CD4-positive, CD25-positive, alpha-beta regulatory T cell (primary cell): ENCODE measurements at places on chromosomes 4 and X. TPM values are rescaled to one million over a fixed set of nuclear protein-coding genes. Genes with fewer than 3 reads are reported as not detected.
A peak's percentile ranks its signal among the peaks of the same experiment; 100 is the strongest.

The GPR82 gene
- 0.83 TPM for polyA plus RNA-seq

GRCh38 chr4:176671532-176671931, 121.2 kb downstream of the VEGFC start:
- DNase-seq, result no peak
- no peak overlapping the region for H3K27ac ChIP-seq
- H3K4me3 ChIP-seq, result no peak overlapping the region
- no peaks in the 10 kb centered on the region for H3K36me3 ChIP-seq
- H3K4me1 ChIP-seq, result no peaks in the 10 kb centered on the region

GRCh38 chr4:8141935-8142334, 16.7 kb downstream of the ABLIM2 start:
- H3K27ac ChIP-seq, result no peak overlapping the region
- H3K4me3 ChIP-seq, result no peak overlapping the region
- no peaks in the 10 kb centered on the region for H3K27me3 ChIP-seq
- H3K36me3 ChIP-seq, result no peaks in the 10 kb centered on the region
- H3K4me1 ChIP-seq, result no peaks in the 10 kb centered on the region

The MAGEA10 gene
- polyA plus RNA-seq, result not detected

- no peak overlapping the region for H3K27ac ChIP-seq
- no peaks in the 10 kb centered on the region for H3K27me3 ChIP-seq
- no peak overlapping the region for H3K4me3 ChIP-seq
- H3K4me1 ChIP-seq, result no peaks in the 10 kb centered on the region
These were observed 91.6 kb downstream of the FUNDC1 start for GRCh38 chrX:44451056-44451455.

GRCh38 chr4:76641351-76641750, 206.3 kb downstream of the SHROOM3 start:
- H3K27ac ChIP-seq, result no peak overlapping the region
- H3K27me3 ChIP-seq, result peaks cover 1% of the 10 kb centered on the region
- no peaks in the 10 kb centered on the region for H3K4me1 ChIP-seq
- no peaks in the 10 kb centered on the region for H3K36me3 ChIP-seq
- no peak overlapping the region for H3K4me3 ChIP-seq

- no peaks in the 10 kb centered on the region for H3K27me3 ChIP-seq
- no peak overlapping the region for H3K4me3 ChIP-seq
- H3K36me3 ChIP-seq, result no peaks in the 10 kb centered on the region
These were observed 329.4 kb downstream of the KLHL4 start for GRCh38 chrX:87846956-87847355.

GRCh38 chrX:2714551-2714950, 23.5 kb downstream of the CD99 start:
- H3K27ac ChIP-seq, result no peak overlapping the region
- no peaks in the 10 kb centered on the region for H3K27me3 ChIP-seq
- no peak for DNase-seq
- H3K4me3 ChIP-seq, result no peak overlapping the region
- H3K4me1 ChIP-seq, result peaks cover 27% of the 10 kb centered on the region

DNA sequence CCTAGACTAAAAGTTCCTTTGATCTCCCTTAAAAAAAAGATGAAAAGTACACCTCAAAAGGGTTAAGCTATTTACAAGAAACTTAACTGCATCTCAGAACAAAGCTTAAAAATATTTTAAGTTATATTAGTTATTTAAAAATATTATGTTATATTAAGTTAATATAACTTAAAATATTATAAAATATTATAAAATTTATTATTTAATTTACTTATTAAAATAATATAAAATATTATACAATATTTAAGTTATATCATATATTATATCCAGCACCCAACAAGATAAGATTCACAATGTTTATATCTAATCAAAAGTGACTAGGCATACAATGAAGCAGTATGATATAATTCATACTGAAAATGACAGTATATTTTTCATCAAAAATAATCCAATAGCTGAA, 296.9 kb downstream of the DCHS2 start:
- no peak overlapping the region for H3K4me3 ChIP-seq
- no peaks in the 10 kb centered on the region for H3K4me1 ChIP-seq
- no peaks in the 10 kb centered on the region for H3K27me3 ChIP-seq
- H3K36me3 ChIP-seq, result no peaks in the 10 kb centered on the region

- no peak overlapping the region for H3K4me3 ChIP-seq
- no peaks in the 10 kb centered on the region for H3K36me3 ChIP-seq
- no peaks in the 10 kb centered on the region for H3K4me1 ChIP-seq
- DNase-seq, result no peak
These were observed 1351.7 kb upstream of the ADGRL3 start for GRCh38 chr4:59848457-59848856.

The DCAF12L2 gene
- polyA plus RNA-seq, result not detected

The TMSB15C gene
- 0.34 TPM for polyA plus RNA-seq

- H3K27ac ChIP-seq, result no peak overlapping the region
- H3K4me3 ChIP-seq, result no peak overlapping the region
- no peaks in the 10 kb centered on the region for H3K4me1 ChIP-seq
- no peaks in the 10 kb centered on the region for H3K36me3 ChIP-seq
These were observed 126.7 kb upstream of the AMOT start for GRCh38 chrX:112967341-112967740.

GRCh38 chrX:17643528-17643927, 93.8 kb upstream of the SCML1 start:
- H3K36me3 ChIP-seq, result no peaks in the 10 kb centered on the region
- H3K4me1 ChIP-seq, result no peaks in the 10 kb centered on the region
- no peak overlapping the region for H3K4me3 ChIP-seq
- no peak overlapping the region for H3K27ac ChIP-seq
- no peak for DNase-seq

- DNase-seq, result no peak
- H3K4me1 ChIP-seq, result peaks cover 12% of the 10 kb centered on the region
- no peaks in the 10 kb centered on the region for H3K36me3 ChIP-seq
- H3K27ac ChIP-seq, result peak overlapping the region; percentile 81
- peak overlapping the region; percentile 96 for H3K4me3 ChIP-seq
These were observed 536 bp downstream of the SH3BGRL start for GRCh38 chrX:81202456-81202819.

- no peaks in the 10 kb centered on the region for H3K4me1 ChIP-seq
- no peak overlapping the region for H3K27ac ChIP-seq
- no peak overlapping the region for H3K4me3 ChIP-seq
- no peaks in the 10 kb centered on the region for H3K27me3 ChIP-seq
- no peak for DNase-seq
These were observed 49.2 kb downstream of the SEL1L3 start for GRCh38 chr4:25813448-25814106.

DNA sequence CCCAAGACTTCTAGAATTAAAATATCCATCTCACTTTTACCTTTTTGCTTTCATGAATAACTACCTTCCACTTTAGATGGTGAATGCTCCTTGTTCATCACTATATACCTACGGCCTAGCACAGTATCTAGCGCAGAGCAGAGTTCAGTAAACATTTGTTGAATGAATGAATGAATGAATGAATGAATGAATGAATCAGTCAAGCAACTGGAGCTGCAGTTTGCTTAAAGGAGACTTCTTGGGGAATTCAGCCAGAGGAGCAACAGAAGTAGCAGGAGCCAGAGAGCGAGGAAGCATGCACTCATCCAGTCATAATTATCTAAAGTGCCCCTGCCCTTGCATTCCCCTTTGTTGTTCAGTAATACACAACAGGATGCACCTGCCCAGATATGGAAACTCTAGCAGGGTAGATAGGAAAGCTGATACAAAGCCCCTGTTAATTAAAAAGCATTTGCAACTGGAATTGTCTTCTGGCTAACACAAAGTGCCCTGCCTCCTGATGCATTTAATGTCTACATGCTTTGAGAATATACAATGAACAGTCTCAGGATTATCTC, 103.0 kb upstream of the MBNL3 start:
- H3K27me3 ChIP-seq, result peaks cover 3% of the 10 kb centered on the region
- no peaks in the 10 kb centered on the region for H3K36me3 ChIP-seq
- no peak overlapping the region for H3K27ac ChIP-seq
- no peak overlapping the region for H3K4me3 ChIP-seq

GRCh38 chr4:43822621-43823020, 626.0 kb downstream of the KCTD8 start:
- no peaks in the 10 kb centered on the region for H3K4me1 ChIP-seq
- H3K36me3 ChIP-seq, result no peaks in the 10 kb centered on the region
- no peak overlapping the region for H3K27ac ChIP-seq
- no peak for DNase-seq
- no peaks in the 10 kb centered on the region for H3K27me3 ChIP-seq

- no peak for DNase-seq
- no peaks in the 10 kb centered on the region for H3K36me3 ChIP-seq
- no peak overlapping the region for H3K27ac ChIP-seq
- H3K4me1 ChIP-seq, result no peaks in the 10 kb centered on the region
- no peaks in the 10 kb centered on the region for H3K27me3 ChIP-seq
These were observed 570.7 kb downstream of the BCOR start for GRCh38 chrX:39527025-39527424.
